Activated T-cell treated with anti-CD3 and anti-CD28 coated beads, Interleukin-2, amount 50 U/mL, for 72 hours (primary cell): ENCODE measurements at places on chromosomes 7 and 10. TPM values are rescaled to one million over a fixed set of nuclear protein-coding genes. Genes with fewer than 3 reads are reported as not detected.
A peak's percentile ranks its signal among the peaks of the same experiment; 100 is the strongest.

- DNase-seq, result peak; percentile 90
Measured at GRCh38 chr10:43322769-43323168, 48.7 kb upstream of the FXYD4 start.

DNA sequence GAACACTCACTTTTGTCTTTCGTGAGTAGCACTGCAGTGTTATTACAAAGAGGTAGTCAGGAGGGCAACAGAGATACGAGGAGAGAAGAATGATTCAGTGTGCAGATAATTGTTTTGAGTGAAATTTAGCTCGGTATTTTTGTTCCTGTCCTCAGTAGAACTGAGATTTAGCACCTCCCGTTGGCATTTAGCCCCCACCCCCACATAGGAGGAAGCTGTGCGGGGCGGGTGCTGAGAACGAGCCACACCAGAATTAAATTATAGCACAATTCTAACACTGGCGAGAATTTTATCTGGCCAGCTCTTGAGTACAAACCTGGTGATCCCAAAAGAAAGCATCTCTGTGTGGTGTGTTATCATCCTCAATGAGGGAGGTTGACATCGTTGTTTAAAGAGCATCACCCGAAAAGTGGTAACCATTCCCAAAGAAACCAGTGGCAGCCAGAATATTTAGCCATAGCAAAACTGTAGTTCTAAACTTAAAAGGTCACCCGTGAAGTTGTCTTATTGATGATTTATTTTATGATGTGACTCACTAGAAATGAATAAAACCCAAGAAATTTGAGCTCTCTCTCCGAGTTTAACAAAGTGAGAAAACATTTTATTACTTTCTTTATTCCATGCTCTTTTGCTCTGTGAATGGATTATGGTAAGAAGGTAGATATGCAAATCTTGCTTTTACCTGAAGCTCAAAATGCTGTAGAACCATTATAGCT lies 612.2 kb downstream of the SUGCT start:
- no peak for DNase-seq

DNA sequence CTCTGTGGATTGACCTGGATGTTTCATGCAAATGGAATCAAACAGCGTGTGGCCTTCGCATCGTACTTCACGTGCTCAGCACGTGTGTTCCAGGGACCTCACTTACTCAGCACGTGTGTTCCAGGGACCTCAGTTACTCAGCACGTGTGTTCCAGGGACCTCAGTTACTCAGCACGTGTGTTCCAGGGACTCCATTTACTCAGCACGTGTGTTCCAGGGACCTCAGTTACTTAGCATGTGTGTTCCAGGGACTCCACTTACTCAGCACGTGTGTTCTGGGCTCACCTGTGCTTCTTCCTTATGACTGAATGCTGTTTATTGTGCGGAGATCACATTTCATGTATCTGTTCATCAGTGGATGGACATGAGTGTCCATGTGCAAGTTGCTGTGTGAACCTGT lies 22.0 kb downstream of the INPP5A start:
- DNase-seq, result no peak

RADIL gene
- total RNA-seq, result 0.50 TPM

DNA sequence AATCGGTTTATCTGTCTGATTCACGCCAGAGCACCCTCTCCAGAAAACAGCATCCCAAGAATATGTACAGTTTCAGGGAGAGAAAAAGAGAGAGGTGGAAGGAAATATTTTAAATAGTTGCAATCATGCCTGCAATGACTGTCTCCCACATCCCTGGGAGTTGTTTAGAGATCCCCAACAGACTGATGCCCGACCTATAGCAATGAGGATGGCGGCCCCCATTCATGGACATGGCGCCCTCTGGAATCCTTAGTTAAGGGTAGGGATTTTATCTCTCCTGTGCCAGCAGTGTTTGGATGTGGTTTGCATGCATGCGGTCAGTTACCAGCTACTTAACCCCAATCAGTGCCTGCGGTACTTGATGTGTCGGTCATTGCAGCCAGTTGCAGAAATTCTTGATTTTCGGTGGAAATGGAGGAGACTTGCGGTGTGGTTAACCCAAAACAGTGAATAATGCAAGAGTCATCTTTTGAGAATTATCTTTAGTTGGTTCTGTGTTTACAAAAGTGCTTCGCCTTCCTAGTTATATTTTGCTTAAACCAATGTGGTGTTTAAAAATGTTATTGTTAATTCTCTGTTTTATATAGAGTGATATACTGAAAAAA lies 186.0 kb upstream of the TCF7L2 start:
- no peak for DNase-seq

DNA sequence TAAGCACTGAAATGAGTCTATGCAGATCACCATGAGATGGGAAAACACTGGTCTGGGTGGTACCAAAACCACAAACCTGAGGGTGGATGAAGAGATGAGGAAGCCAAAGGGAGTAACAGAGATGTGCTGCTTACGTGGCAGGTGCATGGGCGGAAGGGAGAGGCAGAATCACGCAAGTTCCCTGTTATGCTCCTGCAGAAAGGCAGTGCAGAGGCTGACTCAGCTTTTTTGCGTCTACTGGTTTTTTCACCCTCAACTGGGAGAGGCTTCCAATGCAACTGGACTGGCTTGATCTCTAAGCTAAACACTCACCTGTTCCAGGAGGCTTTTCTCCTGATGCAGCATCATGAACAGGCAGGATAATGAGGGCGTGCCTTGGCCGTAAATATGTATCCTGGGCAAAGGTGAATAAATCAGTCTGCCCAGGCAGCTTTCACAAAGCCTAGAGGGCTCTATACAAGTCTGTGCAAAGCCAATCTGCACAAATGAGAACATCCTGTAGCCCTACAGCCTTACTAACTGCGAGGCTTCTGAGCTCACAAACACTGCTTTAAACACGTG lies 95.4 kb upstream of the AFAP1L2 start:
- peak; percentile 80 for DNase-seq

DNA sequence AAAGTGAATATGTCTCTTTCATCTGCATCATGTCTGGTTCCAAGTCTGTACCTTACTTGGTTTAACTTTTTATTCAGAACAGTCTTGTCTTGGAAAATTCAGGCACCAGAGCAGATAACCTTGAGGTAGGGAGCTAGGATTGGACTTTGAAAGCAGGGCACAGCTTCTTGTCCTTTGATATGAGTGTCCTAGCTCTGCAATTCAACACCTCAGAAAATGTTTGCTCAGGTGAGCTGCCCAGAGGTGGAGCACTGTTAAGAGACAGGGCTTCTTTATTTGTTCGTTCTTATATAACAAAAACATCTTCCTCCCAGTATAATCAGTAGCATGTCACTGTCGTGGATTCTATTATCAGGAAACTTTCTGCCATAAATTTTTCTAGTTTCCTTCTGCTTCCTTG lies 118.3 kb downstream of the LRRC4 start:
- DNase-seq, result no peak

GRCh38 chr7:100367676-100368613 lies 5.3 kb upstream of the PILRA start:
- no peak for DNase-seq

DNA sequence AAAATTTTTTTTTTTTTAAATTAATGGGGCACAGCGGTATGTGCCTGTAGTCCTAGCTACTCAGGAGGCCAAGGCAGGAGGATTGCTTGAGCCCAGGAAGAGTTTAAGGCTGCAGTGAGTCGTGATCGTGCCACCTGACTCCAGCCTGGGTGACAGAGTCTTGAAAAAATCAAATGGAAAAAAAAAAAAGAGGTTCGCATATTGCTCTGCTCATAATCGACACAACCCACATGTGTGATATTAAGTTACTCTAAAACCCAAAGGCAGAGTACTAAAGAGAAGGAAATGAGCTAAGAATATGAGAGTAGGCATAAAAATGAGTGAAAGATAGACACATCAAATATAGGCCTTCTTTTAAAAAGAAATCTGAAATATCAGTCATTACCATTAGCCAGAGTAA lies 66.3 kb downstream of the IGF2BP3 start:
- DNase-seq, result no peak

GRM8 gene
- not detected for total RNA-seq

DNA sequence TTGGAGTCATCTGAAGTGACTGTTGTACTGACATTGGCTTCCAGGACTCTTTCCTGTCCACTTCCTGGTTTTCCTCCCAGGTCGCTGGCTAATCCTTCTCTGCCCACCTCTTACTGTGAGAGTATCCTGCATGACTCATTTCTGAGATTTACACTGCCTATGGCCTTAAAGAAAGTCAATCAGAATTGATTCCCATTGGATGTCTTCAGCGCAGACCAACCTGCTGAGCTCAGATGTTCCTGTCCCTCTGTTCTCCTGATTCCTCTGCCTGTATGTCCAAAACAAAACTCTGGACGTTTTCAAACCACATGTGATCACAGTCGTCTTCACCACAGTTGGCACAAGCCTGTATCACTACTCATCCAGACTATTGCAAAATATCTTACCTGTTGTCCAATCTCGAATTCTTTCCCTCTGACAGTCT lies 262.1 kb downstream of the CREB5 start:
- no peak for DNase-seq

MBL2 gene
- total RNA-seq, result not detected

GRCh38 chr10:5464546-5464945 lies 34.8 kb downstream of the CALML5 start:
- DNase-seq, result no peak

- no peak for DNase-seq
Measured at GRCh38 chr10:117257721-117258120, 16.8 kb downstream of the SLC18A2 start.

GRCh38 chr7:33807779-33808482 lies 97.4 kb upstream of the BMPER start:
- peak; percentile 10 for DNase-seq

DNA sequence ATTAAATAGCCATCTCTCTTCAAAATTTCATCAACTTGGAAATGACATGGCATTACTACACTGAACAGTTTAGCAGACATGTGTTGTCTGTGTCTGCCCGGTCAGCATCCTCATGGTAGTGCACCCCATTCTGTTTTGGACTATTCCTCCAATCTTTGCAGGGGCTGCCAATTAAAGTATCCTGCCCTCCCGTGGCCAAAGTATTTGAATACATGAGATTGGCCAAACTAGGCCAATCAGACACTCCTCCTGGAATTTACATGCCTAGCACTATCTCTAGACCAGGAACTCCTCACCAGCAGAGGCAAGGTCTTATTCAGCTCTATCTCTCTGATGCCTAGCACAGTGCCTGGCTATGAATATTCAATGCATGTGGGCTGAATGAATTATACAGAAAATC lies 4.4 kb downstream of the SHTN1 start:
- DNase-seq, result no peak

DNA sequence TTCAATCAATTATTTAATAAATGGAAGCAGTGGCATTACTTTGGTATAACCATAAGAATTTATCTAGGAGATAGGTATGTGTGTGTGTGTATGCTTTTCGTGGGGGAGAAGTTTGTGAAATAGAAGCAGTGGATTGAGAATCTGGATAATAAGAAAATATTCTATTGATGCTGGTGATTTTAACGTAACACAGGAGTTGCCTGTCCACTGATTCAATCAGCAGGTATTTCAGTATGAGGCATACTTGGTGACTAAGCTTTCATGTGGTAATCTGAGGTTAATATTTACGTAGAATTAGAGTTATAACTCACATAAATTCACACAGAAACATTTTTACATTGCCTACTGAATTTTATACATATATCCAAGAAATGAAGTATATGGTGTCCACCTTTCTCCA lies 568.0 kb downstream of the ZWINT start:
- DNase-seq, result no peak

PSD gene
- total RNA-seq, result 11.7 TPM

- DNase-seq, result no peak
Measured at GRCh38 chr10:105843786-105844185, 1202.7 kb downstream of the SORCS3 start.

VAX1 gene
- total RNA-seq, result not detected

DNA sequence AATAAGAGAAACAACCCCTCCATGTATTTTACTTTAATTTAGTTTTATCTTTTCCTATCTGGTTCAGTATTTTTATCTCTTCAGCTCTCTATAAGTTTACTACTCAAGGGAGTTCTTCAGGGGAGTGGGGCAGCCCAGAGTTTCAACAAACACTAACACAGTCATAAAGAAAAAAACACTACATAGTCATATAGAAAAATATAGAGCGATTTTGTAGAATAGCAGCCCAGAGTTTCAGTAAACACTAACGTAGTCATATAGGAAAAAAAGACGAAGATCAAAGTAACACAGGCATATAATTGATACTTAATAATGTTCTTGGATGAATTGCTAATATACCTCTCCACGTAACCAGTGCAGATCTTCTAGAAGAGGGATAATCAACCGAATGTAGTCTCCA lies 54.7 kb downstream of the PON1 start:
- no peak for DNase-seq

GRCh38 chr7:50376056-50376820 lies 71.7 kb downstream of the IKZF1 start:
- no peak for DNase-seq

GRCh38 chr7:106258789-106259188 lies 26.0 kb downstream of the NAMPT start:
- DNase-seq, result no peak

GPRIN2 gene
- not detected for total RNA-seq

GRCh38 chr10:48589266-48589665 lies 15.6 kb downstream of the ARHGAP22 start:
- DNase-seq, result no peak

ANKIB1 gene
- total RNA-seq, result 48.8 TPM

BHLHA15 gene
- 3.3 TPM for total RNA-seq

- DNase-seq, result no peak
Measured at GRCh38 chr7:26319636-26320035, 28.0 kb downstream of the SNX10 start.

FRMD4A gene
- total RNA-seq, result 0.50 TPM

GRCh38 chr10:63421591-63421990 lies 44.2 kb downstream of the JMJD1C start:
- DNase-seq, result no peak

CARD11 gene
- 114 TPM for total RNA-seq

GRCh38 chr7:22356701-22357310 lies at the start of gene RAPGEF5:
RAPGEF5 (minus strand) TSS chr7:22357154; CDS start chr7:22357060, 94 bp downstream.
- peak; percentile 12 for DNase-seq

GTF2IRD2 gene
- total RNA-seq, result 4.4 TPM

DNA sequence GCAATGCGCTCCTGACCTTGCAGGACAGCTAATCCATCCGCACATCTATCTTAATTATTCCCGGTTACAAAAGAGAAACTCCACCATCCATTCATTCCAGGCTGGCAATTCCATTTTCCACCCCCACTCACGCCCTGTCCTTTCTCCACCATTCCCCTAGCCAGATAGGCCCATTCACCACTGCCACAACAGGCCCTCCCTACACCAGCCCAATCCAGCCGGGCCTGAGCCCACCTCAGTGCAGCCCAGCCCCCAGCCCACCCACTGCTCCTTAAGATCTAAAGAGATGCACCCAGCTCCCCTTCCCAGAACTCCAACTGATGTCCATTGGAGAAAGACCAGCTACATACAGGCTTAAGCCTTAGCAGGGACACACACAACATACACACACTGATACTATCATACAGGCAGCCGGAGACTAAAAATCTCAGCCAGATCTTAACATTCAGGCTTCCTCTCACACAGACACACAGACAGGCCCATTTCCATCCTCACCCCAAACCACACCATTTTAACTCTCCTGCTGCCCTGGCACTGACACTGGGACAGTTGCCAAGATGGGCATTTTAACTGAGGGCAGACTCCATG lies 38.0 kb upstream of the PAX2 start:
- no peak for DNase-seq
